ENCODE measurements at places on chromosomes 1 and 21.

DNA sequence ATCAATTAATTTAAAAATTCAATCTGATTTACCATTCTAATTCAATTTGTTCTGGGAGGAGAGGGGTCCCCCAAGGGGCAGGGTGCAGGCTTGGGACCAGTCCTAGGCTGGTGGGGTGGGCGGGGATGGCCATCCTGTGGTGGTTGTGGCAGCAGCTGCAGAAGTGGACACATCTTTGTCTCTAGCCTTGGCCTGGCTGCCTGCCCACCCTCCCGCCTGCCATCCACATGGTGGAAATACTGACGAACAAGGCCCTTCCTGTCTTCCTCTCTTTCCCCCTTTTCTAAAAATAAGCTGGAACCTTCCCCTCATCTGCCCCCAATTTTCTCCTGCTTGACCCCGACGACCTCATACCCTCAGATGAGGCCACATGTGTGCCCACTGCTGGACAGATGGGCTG is 130.9 kb downstream of the FOXD2 start:
- no peak for DNase-seq

DNA sequence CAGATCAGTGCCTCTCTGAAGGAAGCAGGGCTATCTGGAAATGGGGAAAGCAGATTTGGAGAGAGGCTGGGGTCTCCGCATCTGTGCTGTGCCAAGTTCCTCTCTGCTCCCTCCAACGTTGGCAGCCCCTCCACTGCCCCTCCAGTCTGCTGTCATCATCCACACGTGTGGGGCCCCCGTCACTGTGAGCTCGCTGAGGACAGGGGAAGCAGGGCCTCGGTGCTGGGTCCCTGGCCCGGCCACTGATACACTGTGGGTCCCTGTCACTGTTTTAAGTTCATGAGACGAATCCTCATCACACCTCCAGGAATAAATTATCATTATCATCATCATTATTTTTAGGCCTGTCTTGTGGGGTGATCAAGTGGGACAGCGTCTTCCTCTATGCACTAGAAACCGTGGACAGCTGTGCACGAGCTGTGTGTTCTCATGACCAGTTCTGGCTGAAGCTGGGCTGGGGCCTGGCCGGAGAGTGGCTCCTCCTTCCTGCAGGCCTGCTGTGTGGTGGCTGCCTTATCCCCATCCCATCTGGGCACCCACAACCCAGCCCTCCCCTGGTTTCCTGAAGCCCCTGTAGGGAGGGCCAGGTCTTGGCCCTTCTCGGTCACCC is 52.2 kb downstream of the DMRTB1 start:
- DNase-seq: no peak

GRCh38 chr1:192615055-192615454 is 20.9 kb upstream of the RGS13 start:
- DNase-seq: no peak

GRCh38 chr1:45541193-45541592 is 9.4 kb upstream of the AKR1A1 start:
- no peak for DNase-seq

GRCh38 chr1:245337829-245338484 is 183.2 kb downstream of the KIF26B start:
- DNase-seq: no peak

Measured in activated T-cell treated with anti-CD3 and anti-CD28 coated beads for 4 hours (primary cell).